IPS-NIHi11 (cell line): ENCODE measurements at places on chromosomes 16 and 17.

GRCh38 chr16:29743827-29744531, 1.8 kb downstream of the C16orf54 start:
- no peak for DNase-seq

- DNase-seq: no peak
Observed at GRCh38 chr17:77872199-77872598, 86.3 kb upstream of the TNRC6C start.

DNA sequence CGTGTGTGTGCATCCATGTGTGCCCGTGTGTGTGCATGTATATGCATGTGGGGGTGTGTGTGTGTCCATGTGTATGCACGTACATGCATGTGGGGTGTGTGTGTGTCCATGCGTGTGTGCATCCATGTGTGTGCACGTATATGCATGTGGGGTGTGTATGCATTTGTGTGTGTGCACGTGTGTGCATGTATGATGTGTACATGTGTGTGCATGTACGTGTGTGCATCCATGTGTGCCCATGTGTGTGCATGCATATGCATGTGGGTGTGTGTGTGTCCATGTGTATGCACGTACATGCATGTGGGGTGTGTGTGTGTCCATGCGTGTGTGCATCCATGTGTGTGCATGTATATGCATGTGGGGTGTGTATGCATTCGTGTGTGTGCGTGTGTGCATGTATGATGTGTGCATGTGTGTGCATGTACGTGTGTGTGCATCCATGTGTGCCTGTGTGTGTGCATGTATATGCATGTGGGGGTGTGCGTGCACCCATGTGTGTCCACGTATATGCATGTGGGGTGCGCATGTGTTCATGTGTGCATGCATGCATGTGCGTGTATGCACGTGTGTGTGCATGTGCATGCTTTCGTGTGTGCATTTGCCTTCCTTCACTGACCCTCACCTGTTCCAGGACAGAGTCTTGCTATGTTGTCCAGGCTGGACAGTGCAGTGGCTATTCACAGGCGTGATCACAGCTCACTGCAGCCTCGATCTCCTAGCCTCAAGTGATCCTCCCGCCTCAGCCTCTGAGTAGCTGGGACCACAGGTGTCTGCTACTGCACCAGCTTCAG, 129.6 kb upstream of the TNRC6C start:
- DNase-seq: no peak

DNA sequence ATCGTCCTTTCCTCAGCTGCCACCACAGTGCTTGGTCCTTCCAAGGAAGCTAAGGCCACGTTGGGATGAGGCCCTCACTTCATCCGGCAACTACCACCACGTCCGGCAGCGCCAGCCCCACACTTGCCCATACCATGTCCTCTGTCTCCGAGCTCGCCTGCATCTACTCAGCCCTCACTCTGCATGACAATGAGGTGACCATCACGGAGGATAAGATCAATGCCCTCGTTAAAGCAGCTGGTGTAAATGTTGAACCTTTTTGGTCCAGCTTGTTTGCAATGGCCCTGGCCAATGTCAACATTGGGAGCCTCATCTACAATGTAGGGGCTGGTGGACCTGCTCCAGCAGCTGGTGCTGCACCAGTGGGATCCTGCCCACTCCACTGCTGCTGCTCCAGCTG, 44.9 kb downstream of the TTC19 start:
- peak; percentile 12 for DNase-seq

GRCh38 chr16:67694611-67695010, 24.5 kb downstream of the GFOD2 start:
- DNase-seq: no peak

GRCh38 chr17:56740481-56740880, 93.2 kb downstream of the C17orf67 start:
- no peak for DNase-seq

- no peak for DNase-seq
Observed at GRCh38 chr17:10360578-10360977, 12.2 kb downstream of the MYH13 start.

GRCh38 chr16:12625068-12625467, 178.6 kb downstream of the CPPED1 start:
- peak; percentile 30 for DNase-seq

DNA sequence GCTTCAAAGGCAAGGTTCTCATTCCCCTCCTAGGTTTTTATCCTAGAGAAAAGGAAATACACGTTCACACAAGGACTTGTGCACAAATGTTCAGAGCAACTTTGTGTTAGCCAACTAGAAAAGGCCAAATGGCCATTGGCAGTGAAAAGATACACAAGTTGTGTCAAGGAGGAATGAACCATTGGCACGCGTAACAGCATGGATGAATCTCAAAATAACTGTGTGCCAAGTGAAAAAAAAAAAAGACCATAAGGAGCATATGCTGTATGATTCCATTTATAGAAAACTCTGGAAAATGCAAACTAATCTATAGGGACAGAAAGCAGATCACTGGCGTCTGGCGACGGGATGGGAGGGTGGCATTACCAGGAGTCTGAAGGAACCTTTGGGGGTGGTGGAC, 333.8 kb downstream of the SNX29 start:
- DNase-seq: no peak

- peak; percentile 78 for DNase-seq
Observed at GRCh38 chr17:31391496-31391949, at the start of gene RAB11FIP4. RAB11FIP4 (plus strand) TSS chr17:31391675; CDS start chr17:31391853, 178 bp downstream.

DNA sequence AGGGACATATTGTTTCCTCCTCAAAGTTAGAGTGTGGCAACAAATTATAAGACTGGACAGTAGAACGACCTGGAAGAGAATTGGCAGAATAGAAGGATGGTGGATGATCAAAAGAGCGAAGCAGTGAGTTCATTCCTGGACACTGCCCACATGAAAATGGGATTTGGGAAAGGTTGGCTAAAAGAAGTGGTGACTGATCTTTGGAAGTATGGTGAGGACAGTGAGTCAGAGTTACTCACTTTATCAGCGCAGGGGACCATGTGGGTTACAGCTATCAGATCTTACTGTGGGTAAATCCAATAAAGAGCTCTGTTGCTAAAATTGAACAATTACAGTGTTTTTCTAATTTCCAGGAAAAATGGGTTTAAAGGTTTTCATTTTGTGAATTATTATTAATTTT, 2.7 kb upstream of the TANC2 start:
- DNase-seq: no peak

DNA sequence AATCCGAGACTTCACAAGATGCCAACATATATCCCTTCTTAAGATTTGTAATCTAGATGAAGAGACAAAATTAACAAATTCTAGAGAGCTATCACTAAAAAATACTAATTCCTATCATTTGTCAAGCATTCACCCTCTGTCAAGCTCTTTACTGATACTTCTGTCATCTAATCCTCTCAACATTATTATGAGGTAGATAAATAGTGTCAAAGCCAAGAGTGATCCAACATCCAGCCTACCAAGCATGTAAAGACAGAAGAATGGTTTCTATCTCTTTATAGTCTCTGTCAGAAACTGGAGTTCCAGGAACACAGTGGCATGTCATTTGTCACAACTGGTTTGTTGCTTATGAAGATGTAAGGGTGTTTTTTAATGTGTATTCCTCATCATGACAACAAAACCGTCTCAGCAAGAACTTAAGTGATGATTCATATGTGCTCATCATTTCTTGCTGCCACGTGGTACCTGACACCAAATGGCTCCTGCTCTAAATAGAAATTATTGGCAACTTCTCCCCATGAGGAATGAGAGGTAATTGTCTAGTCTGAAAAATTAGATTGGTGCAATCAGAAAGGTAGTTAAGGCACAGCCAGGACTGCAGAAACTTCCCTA, 196.8 kb downstream of the TOX3 start:
- DNase-seq: no peak

DNA sequence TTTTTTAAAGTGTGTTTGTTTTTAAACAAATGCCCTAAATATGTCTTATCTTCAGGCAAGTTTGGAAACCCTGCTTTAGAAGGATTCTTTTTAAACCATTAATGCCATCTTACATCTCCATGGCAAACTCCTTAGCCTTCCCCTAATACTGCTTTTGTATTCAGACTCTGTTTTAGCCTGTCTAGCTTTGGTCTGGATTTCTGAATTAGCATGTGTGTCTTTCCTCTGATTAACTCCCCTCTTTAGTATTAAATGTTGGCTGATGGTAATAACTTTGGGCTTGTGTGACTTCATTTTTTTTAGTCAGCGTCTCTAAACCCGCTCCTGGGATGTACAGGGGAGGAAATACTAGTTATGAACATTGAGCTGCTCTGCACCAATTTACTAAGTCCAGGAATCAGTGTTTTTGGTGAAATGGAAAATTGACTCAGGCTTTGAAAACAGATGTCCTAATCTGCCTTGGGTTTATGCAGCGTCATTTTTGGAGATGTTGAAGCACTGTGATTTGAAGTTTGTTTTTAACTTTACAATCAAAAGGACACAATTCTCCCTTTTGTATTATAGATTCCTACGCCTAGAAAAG, 22.2 kb downstream of the WIPF2 start:
- no peak for DNase-seq

DNA sequence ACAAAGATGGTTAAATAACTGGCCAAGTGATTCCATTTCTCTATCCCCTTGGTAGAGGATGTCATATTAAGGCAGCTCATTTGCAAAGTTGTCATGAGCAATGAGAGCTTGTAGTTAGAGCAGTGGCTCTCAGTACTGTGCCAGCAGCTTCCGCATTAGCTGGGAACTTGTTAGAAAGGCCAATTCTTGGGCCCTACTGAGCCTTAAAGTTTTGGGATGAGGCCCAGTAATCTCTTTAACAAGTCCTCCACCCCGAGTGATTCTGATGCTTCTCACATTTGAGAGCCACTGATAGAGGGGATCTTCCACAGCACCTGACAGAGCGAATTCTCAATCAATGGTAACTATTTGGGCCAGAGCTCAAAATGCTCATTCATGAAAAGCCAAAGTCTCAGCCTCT, 20.2 kb upstream of the CCL1 start:
- no peak for DNase-seq

DNA sequence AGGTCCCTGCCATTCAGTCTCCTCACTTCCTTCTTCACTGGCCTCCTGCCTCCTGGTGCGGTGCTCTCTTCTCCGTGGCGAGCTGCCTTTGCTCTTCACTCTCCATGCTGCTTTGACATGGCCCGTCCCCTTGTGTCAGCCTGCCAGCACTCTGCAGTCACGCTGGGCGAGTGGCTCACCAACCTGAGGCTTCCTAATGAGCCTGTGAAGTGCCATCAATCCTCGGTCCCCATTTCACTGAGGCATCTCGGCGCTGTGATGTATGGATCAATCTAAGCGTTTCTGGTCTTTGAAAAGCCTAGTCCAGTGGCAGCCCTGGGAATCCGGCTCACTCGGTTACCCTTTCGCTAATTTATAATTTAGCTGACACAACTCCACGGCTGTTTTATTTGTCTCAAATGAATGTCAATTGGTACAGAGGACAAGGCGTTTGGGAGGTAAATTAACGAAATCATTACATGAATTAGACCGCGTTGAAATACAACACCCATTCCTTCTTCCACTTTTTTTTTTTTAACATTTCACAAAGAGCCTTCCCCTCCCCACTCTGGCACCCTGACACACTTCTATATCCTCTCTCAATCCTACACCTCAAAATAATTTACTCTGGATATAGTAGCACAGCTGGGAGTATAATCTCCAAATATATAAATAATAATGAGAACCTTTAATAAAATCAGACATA, 610.7 kb downstream of the TMEM114 start:
- no peak for DNase-seq

GRCh38 chr16:72482695-72483094, 310.7 kb upstream of the PMFBP1 start:
- no peak for DNase-seq

GRCh38 chr17:10471858-10472257, 2.5 kb upstream of the MYH4 start:
- DNase-seq: no peak

- DNase-seq: no peak
Observed at GRCh38 chr17:57001541-57001940, 23.6 kb downstream of the SCPEP1 start.

- no peak for DNase-seq
Observed at GRCh38 chr17:10777890-10778289, 26.0 kb downstream of the TMEM238L start.

DNA sequence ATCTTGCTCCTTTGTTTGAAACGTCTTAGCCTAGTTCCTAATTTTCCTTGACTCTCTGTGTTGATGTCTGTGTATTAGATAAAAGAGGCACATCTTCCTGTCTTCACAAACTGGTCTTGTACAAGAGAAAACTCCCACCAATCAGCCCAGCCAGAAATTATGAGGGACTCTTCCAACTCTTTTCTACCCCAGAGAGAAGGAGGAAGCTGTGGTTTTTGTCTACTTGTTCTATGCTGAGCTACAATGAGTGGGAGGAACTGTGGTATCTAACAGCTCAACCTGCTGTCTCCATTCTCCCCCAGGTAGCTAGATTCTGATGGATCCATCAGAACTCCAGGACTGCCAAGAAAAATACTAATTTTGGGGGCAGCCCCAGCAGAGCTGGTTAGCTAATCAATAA, 392.5 kb downstream of the HS3ST3B1 start:
- DNase-seq: no peak

- DNase-seq: no peak
Observed at GRCh38 chr17:2911035-2911754, 115.0 kb downstream of the RAP1GAP2 start.

- DNase-seq: no peak
Observed at GRCh38 chr17:28370744-28371103, 617 bp upstream of the VTN start.

- peak; percentile 68 for DNase-seq
Observed at GRCh38 chr16:54936979-54937670, 6.5 kb downstream of the IRX5 start.

DNA sequence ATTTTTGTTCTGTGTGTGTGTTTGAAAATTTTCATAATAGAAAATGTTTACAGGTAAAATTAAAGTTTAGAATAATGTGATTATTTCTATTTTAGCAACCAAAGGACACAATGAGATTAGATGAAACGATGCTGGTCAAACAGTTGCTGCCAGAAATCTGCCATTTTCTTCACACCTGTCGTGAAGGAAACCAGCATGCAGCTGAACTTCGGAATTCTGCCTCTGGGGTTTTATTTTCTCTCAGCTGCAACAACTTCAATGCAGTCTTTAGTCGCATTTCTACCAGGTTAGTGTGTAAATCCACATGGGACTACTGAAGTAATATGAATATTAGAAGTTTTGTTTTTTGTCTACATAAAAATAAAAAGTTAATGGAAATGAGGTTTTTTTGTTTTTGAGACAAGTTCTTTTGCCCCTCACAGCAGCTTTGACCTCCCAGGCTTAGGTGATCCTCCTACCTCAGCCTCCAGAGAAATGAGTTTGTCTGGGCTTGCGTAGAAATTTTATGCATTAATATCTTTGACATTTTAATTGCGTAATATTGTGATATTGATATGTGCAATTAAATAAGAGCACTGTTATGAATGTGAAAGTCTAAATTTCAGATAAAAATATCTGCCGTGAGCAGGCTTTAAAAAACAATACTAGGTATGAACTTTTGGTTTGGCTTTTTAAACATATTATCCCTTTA, 68.5 kb downstream of the NF1 start:
- no peak for DNase-seq

DNA sequence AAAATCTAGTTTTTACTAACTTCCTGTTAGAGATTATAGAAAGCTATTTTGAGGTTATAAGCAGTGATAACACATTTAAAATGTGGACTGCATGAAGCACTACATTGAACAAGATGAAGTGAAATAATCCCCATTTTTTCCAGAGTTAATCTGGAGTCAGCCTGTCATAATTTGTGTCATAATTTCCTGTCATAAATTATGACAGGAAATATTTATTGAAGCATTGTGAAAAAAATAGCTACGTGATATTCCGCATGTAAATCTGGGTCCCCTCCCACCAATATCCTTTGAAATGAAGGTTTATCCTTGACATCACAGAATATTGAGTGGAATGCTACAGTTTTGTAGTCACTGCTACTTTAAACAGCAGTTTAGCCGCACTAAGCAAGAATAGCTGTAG, 40.1 kb downstream of the OMG start:
- no peak for DNase-seq
